Ureter (tissue), 1 donor: ENCODE measurements at places on chromosomes 16 and 17. TPM values are rescaled to one million over a fixed set of nuclear protein-coding genes. Genes with fewer than 3 reads are reported as not detected.

GRCh38 chr17:47240806-47241205, 12.8 kb upstream of the ITGB3 start:
- no peak for DNase-seq

- no peak for DNase-seq
Measured at GRCh38 chr16:27999687-28000086, 63.8 kb downstream of the GSG1L start.

Gene MYOCD
- 28.2 TPM for total RNA-seq

Gene LITAFD
- not detected for total RNA-seq

- DNase-seq, result no peak
Measured at GRCh38 chr16:87040169-87041117, 276.7 kb downstream of the C16orf95 start.

- no peak for DNase-seq
Measured at GRCh38 chr16:66984892-66985311, 3.5 kb upstream of the CES4A start.

GRCh38 chr16:3876160-3876559, 4.4 kb downstream of the CREBBP start:
- DNase-seq, result no peak

Gene EME1
- 0.94 TPM for total RNA-seq

GRCh38 chr16:84726669-84727467, 27.1 kb downstream of the USP10 start:
- no peak for DNase-seq

DNA sequence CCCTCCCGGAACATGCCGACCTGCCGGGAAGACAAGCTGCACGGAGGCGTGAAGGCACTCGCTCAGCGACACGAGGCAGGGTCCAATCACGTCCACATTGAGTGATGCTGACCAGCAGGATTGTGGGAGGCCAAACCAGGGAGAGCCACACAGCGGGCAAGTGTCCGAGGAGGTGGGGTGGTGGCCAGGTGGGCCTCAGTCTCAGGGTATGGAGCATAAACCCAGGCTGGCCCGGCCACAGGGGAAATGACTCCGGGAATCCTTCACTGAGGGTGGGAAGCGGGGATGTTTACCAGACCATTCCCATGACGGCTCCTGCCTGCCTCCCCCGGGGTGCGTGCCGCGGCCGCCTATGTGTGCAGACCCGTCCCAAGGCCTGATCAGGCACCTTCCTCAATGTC, 62.5 kb downstream of the RPH3AL start:
- DNase-seq, result peak; percentile 34

- peak; percentile 70 for DNase-seq
Measured at GRCh38 chr16:23060458-23061320, 88.6 kb downstream of the USP31 start.

Gene TBC1D3H
- total RNA-seq, result not detected

GRCh38 chr17:6608321-6608720, 32.2 kb downstream of the KIAA0753 start:
- DNase-seq, result no peak

GRCh38 chr16:83956336-83957289, 3.6 kb downstream of the OSGIN1 start:
- DNase-seq, result peak; percentile 84
